ENCODE measurements at places on chromosomes 4 and X. TPM values are rescaled to one million over a fixed set of nuclear protein-coding genes. Genes with fewer than 3 reads are reported as not detected.

- DNase-seq = peak; percentile 66
- H3K27me3 ChIP-seq = no peaks in the 10 kb centered on the region
- no peaks in the 10 kb centered on the region for H3K36me3 ChIP-seq
- H3K4me1 ChIP-seq = no peaks in the 10 kb centered on the region
Observed at GRCh38 chrX:128250621-128251020, 198.4 kb upstream of the ACTRT1 start.

- no peaks in the 10 kb centered on the region for H3K36me3 ChIP-seq
- no peak overlapping the region for H3K27ac ChIP-seq
- DNase-seq = no peak
- H3K27me3 ChIP-seq = no peaks in the 10 kb centered on the region
Observed at GRCh38 chr4:81914623-81915022, 442.9 kb upstream of the RASGEF1B start.

FGA gene
- total RNA-seq = 0.49 TPM

DNA sequence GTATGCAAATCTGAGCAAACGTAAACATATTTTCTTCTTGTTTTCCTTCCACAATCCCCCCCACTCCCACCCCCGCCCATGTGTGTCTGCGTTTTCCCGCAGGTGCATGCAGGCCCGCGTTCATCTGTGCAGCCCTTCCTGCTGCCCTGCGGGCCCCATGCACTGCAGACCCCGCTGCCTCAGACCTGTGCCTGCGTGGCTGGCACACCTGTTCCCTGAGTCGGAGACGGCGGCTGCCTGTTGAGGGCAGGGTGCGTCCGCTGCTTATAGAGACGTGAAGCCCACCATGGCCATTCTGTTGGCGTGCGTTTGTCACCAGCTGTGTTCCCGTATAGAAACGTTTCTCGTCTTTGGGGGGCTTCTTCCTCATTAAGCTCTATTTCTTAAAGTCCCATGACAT lies 51.5 kb downstream of the PCGF3 start:
- H3K27me3 ChIP-seq = no peaks in the 10 kb centered on the region
- H3K36me3 ChIP-seq = peaks cover 54% of the 10 kb centered on the region
- no peak overlapping the region for H3K27ac ChIP-seq
- no peak overlapping the region for H3K4me3 ChIP-seq
- H3K4me1 ChIP-seq = peaks cover 8% of the 10 kb centered on the region

- H3K27me3 ChIP-seq = peaks cover 33% of the 10 kb centered on the region
- H3K27ac ChIP-seq = no peak overlapping the region
- DNase-seq = peak; percentile 90
- no peaks in the 10 kb centered on the region for H3K36me3 ChIP-seq
- peaks cover 6% of the 10 kb centered on the region for H3K4me1 ChIP-seq
- no peak overlapping the region for H3K4me3 ChIP-seq
Observed at GRCh38 chrX:17580539-17581152, 156.6 kb upstream of the SCML1 start.

GRCh38 chrX:8647176-8647575 lies 84.8 kb downstream of the ANOS1 start:
- no peaks in the 10 kb centered on the region for H3K36me3 ChIP-seq
- DNase-seq = no peak
- no peak overlapping the region for H3K27ac ChIP-seq
- H3K4me3 ChIP-seq = no peak overlapping the region
- H3K27me3 ChIP-seq = peaks cover 9% of the 10 kb centered on the region

TMPRSS11D gene
- not detected for total RNA-seq

SPP1 gene
- total RNA-seq = 238 TPM

GABRE gene
- total RNA-seq = 38.8 TPM

COL4A6 gene
- total RNA-seq = 2.1 TPM

SPIN2A gene
- 3.4 TPM for total RNA-seq

GRCh38 chr4:37685161-37685822 lies 884 bp downstream of the RELL1 start:
- DNase-seq = peak; percentile 94
- peaks cover 9% of the 10 kb centered on the region for H3K36me3 ChIP-seq
- H3K4me3 ChIP-seq = peak overlapping the region; percentile 84
- H3K27me3 ChIP-seq = no peaks in the 10 kb centered on the region

GRCh38 chrX:24463077-24463476 lies 2.0 kb upstream of the PDK3 start:
- peaks cover under 1% of the 10 kb centered on the region for H3K4me1 ChIP-seq
- H3K36me3 ChIP-seq = no peaks in the 10 kb centered on the region
- H3K27ac ChIP-seq = no peak overlapping the region
- H3K4me3 ChIP-seq = no peak overlapping the region
- no peak for DNase-seq

TMEM255A gene
- total RNA-seq = 3.3 TPM
